ENCODE measurements at places on chromosomes 4 and X.

DNA sequence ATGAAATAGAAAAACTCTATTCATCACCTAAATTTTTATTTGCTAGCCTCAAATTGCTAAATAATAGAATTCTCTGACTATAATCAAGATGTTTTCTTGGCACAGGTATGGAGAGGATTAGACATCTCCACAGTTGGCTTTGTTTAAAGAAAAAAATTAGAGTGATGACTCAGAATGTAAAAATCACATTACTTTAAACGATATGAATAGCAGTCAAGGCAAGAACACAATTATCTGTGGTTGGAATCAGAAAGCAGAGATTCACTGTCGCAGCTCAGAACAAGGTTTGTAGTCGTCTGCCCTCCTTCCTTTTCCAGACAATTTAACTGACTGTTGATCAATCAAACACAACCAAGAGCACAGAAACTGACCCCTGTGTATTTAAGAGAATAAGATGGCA lies 32.2 kb upstream of the CCKAR start:
- DNase-seq = no peak

DNA sequence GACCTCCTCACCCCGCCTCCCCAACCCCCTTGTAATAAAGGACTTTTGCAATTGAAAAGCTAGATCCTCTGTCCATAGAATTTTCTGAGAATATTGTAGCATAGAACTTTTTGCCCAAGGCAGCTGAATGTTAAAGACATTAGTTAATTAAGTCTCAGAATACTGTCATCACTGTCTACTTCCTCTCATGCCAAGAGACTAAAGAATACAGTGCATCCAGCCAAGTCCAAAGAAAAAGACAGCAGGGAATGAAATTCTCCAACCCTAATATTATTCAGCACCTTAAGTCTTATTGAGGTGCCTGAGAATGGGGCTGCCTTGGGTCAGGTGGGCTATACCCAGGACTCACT lies 313.3 kb upstream of the GATB start:
- no peak for DNase-seq

DNA sequence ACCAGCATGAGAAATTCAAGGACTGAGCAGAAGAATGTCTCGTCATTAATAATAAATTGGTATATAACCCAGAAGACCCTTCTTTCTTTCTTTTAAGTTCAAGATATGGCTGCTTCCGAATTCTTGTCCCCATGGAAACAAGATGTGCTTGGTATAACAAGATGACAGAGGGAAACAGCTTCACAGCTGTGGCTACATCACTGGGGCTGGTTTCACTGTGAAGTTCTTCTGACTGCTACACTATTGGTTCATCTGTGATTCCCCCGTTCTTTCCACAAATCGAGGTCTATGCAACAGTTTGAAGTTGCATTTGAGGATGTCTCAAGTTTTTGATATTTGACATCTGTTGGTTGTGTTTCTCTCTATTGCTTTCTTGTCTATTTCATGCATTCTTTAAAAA lies 12.3 kb upstream of the DTHD1 start:
- no peak for DNase-seq

- no peak for DNase-seq
Measured at GRCh38 chr4:101693842-101694398, 96.6 kb upstream of the BANK1 start.

DNA sequence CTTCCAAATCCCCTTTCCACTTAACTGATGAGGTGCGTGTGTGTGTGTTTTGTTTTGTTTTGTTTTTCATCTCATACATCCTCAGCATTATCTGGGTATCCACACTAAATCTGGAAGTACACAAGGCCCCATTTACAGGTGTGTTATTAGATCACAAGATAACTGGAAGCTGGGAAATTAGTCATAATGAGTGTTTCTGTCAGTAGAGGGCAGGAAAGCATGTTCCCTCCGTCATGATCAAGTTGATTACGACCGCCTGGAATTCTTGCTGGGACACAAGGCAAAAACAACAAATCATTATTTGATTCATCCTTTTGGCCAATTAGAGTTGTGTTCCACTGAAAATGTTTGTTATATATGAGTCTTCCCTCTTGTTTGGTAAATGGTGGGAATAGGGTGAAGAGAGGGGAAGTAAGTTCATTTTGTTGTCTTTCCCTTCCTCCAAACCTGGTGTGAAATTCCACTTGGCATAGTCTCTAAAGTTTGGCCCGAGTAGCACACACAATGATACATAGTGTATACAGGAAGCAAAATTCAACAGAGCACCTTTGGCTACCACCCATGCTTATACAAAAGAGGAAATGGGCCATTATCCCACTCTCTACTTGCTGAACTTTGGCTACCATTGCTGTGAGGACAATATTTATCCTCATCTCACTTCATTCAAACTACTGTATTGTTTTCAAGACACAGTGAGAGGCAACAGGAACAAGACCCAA lies 33.3 kb upstream of the TLL1 start:
- no peak for DNase-seq

DNA sequence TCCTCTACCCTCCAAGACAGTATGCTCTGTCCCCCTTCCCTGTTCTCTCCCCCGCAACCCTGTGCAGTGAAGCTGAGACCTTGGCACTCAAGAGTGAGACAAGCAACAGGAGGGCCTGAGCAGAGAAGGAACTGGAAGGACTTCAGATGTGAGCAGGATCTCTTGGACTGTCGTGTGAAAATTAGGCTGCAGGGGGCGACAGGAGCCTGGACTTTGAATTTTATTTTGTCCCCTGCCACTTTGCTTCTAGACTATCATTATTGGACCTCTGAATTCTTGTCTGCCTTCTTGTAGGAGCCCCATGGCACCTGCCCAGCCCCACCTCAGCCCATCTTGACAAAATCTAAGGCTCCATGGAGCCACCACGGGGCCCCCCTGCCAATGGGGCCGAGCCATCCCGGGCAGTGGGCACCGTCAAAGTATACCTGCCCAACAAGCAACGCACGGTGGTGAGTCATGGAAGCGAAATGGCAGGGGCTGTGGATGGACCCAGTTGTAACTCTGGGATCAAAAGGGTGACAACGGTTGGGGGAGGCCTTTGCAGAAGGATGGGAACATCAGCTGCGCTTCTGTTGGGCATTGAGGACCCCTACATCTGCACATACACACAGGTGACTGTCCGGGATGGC lies 1.7 kb downstream of the ARAF start:
- DNase-seq = peak; percentile 66

GRCh38 chrX:134741746-134742145 lies 83.5 kb upstream of the PLAC1 start:
- DNase-seq = no peak

DNA sequence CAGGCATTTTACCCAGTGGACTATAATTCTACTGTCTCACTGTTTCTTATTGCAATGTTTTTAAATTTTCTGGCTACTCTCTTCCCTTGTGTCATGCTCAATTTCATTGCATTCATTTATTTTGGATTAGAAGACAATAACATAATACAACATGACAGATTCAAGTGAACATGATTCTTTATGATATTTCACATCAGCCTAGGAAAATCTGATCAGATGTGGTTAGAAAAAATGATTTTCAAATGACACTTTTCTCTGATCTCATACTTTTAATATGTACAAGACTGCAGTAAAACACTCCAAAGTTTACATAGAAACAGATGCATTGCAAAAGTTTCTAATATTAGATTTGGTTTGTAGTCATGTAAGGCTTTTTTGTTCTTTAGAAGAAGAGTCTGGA lies 586.0 kb downstream of the ACTRT1 start:
- DNase-seq = no peak

Measured in NB4 (cell line).